ENCODE measurements at places on chromosomes 7 and 10.

- DNase-seq: peak; percentile 81
Observed at GRCh38 chr7:149719050-149719899, 54.1 kb downstream of the ZNF467 start.

DNA sequence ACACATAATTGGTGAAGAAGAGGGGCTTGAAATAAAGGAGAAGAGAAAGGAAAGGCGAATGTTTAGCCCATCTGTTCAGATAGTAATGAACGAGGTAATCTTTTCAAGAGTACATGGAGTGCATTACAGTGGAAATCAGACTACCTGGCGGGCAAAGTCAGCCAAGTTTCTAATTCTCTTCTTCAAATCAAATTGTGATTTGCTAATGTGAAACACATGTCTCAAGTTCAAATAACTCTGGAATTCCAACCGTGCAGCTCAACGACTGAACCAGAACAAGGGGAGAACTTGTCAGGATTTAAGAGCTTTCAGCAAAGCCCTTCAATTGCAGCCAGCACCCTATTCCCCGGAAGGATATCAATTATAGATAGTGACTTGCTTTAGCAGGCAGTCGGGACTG lies 216.9 kb downstream of the GLI3 start:
- DNase-seq: no peak

GRCh38 chr7:115984105-115984504 lies 46.5 kb downstream of the TFEC start:
- no peak for DNase-seq

DNA sequence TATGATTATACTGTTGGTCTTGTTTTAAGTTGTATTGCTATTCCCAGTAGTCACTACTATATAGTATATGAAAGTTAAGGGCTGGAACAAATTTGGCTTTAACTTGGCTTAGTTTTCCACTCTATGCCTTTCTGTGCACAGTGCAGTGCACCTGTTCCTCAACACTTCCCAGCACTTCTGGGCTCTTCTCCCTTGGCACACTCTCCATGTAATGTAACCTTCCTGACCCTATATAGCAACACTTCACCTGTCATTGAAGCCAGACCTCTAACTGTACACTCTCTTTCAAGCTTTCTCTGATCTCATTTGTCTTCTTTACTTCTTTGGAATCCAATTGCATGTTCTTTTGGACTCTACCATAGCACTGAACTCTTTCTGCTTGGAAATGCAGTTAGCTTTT lies 83.9 kb upstream of the SMIM30 start:
- no peak for DNase-seq

GRCh38 chr10:30227481-30227880 lies 121.6 kb downstream of the MTPAP start:
- peak; percentile 15 for DNase-seq

DNA sequence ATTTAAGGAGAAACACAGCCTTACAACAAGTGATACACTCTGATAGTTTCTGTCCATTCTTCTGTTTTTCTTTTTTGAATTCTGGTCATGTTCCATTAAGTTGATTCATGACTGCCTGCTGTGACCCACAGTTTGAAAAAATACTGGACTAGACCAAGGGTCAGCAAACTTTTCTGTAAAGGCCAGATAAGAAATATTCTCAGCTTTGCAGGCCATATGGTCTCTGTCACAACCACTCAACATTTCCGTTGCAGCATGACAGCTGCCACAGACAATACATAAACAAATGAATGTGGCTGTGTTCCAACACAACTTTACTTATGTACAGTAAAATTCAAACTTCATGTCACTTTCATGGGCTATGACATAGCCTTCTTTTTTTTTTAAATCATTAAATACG lies 156.7 kb downstream of the PLXNA4 start:
- DNase-seq: no peak

DNA sequence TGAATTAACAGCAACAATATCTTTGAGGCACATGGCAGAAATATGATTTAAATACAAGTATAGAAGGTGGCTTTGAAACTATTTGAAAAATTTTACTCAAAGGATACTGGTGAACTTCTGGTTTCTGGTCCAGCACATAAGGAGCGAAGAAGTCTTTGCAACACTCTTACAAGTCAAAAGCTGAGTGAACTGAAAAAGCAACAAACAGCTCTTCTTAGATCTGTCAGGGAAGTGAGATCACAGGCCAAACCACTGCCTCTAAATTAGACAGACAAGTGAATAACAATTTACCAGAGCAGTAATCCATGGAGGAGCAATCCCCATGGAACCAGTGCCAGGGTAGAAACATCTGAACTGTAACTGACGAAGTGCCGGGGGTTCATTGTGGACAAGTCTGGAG lies 9.6 kb upstream of the VWC2 start:
- no peak for DNase-seq

DNA sequence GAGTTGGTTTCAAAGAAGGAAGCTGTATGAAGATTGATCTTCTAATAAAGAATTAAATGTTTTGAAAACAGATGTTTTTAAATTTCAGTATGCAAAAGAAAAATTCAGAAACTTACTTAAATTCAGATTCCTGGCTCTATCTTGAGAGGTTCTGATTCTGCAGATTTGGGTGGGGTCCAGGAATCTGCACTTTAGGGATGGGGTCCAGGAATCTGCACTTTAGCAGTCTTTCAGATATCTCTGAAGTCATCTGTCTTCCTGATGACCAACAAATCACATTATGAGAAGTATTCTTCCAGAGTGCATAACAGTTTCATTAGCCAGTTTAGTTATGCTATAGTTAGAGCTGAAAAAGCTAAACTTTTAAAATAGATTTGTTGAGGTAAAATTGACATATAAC lies 24.1 kb downstream of the ABRAXAS2 start:
- DNase-seq: no peak

GRCh38 chr7:95772771-95773581 lies 622 bp downstream of the DYNC1I1 start:
- no peak for DNase-seq

DNA sequence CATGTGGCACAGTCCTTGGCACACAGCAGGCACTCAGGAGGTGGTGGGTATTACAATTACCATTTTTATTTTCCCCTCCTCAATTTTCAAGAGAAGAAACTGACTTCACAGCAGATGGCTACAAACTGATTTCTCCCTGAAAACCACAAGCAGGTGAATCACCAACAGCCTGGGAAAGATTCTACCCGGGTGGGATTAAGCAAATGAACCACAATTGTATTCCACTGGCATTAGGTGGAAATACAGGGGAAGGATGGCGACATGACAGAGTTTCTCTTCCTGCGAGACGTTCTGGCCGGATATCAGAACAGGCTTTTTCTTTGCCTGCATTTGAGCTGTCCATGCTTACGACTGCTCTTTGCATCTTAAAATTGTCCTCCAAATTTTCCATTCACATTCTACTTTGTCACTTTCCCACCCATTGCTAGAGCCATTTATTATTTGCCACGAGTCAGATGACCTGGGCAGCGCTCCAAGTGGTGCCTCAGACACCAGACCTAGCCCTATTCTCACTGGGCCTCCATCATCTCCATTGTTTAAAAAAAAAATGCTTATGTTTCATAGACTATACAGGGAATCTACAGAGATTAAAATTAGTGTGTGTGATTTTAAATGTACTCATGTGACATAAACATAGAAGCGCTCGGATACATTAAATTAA lies 4.6 kb downstream of the DENND11 start:
- DNase-seq: peak; percentile 24

DNA sequence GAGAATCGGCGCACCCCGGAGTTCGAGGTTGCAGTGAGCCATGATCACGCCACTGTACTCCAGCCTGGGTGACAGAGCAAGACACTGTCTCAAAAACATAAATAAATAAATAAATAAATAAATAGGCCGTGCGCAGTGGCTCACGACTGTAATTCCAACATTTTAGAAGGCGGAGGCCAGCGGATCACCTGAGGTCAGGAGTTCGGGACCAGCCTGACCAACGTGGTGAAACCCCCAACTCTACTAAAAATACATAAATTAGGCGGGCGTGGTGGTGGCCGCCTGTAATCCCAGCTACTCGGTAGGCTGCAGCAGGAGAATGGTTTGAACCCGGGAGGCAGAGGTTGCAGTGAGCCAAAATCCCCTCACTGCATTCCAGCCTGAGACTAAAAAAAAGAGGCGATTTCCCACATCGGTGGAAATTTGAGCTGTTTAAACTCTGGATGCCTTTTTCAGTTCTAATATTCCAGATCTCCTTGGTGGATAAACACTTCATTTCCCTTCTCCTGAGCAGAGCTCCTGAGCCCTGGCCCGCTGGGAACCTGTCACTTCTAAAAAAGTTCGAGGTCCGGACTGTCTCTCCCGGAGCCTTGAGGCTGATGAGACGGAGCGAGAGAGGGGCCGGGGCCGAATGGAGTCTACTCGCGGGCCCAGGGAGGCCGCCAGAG lies 2.0 kb upstream of the NFKB2 start:
- no peak for DNase-seq

DNA sequence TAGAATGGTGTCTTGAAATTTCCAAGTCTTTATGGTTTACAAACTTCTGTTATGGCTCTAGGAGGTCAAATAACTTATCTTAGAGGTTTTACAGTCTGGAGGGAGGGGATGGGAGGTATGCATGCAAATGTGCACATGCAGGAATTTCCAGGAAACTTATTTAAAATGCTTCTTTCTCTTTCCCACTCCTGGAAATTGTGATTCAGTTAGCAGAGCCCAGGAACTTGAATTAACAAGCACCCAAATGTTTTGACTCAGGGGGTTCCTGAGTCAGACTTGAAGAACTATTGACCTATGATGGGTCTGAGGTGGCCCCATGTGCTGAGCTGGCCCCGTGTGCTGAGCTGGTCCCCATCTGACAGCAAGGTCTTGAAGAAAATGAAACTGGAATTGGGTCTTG lies 669.4 kb downstream of the INHBA start:
- DNase-seq: peak; percentile 82

GRCh38 chr7:149809215-149809614 lies 29.0 kb upstream of the ZNF862 start:
- DNase-seq: no peak

GRCh38 chr7:158424011-158424410 lies 163.6 kb downstream of the PTPRN2 start:
- no peak for DNase-seq

DNA sequence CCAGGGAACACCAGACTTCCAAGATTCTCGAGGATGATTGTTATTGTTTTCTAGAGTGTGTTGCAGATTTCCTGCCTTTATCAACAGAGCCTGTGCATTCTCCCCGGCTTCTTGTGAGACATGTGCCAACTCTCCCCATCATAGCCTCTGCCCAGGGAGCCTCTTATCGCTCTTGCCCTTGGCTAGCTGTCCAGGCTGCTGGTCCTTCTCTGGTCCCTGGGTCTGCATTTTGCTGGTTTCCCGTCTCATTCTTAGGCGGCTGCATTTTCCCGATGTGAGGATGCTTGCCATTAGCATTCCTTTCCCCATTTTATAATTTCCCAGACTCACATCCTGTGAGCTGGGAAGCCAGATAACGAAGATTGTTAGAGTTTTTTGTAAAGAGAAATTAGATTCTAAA lies 15.2 kb downstream of the SLC13A4 start:
- peak; percentile 27 for DNase-seq

GRCh38 chr7:150417239-150417638 lies 33.2 kb upstream of the GIMAP8 start:
- no peak for DNase-seq

DNA sequence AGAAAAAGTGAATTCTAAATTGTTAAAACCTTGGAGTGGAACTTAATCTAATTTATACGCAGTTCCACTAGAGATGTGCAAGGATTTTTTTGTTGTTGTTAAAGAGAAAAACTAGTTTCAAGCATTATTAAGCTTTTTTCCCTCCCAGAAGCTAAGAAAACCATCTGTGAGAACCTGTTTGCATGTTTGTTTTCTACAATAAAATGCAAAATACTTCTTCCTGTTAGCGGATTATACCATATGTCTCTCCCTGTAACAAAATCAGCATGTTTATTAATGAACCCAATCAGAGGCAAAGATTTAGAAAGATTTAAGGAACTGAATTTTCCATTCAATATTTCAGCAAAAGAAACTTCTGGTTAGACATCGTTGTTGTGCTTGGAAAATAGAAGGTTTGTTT lies 579.8 kb upstream of the GALNT17 start:
- no peak for DNase-seq

DNA sequence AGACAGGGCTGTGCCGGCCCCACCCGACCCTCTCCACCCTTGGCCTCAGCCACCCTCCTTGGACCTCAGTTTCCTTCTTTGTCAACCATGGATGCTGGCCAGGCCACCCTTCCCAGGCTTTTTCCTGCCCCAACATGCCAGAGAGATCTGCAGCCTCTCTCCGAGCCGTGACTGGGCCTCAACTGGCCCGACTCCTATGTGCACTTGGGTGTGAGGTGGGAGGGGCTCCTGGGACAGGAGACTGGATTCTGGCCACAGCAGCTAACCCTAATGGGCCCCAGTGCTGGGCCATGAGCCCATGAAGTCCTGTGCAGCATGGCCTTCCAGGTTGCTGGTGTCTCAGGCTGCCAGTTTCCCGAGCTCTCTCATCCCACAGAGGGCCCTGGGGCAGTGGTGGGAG lies 47.7 kb upstream of the PCBD1 start:
- no peak for DNase-seq

- no peak for DNase-seq
Observed at GRCh38 chr7:74103219-74103772, 19.7 kb downstream of the LIMK1 start.

Data from EH (cell line).